HFFc6 (cell line): ENCODE measurements at places on chromosomes 13 and 19. TPM values are rescaled to one million over a fixed set of nuclear protein-coding genes. Genes with fewer than 3 reads are reported as not detected.
A peak's percentile ranks its signal among the peaks of the same experiment; 100 is the strongest.

DNA sequence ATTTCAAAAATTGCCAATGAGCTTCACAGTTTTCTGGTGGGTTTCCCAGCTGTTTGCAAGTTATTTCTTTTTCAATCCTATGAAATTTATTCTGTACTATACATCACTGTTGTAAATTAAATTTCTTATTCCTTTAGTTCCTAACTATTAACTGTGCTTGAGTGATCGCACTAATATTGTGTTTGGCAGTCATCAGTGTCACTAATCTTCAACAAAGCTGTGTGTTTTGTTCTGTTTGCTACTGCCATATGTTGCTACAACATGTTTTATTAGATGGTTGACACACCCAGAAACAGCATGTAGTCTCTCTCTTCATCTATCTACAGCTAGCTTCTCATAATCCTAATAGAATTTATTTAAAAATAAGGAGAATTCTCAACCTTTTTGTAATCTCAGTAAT lies 453.6 kb upstream of the PRR20A start:
- H3K27ac ChIP-seq = no peak overlapping the region

- H3K27ac ChIP-seq = peak overlapping the region; percentile 96
- H3K27me3 ChIP-seq = peaks cover 20% of the 10 kb centered on the region
- DNase-seq = peak; percentile 94
- H3K36me3 ChIP-seq = peaks cover 18% of the 10 kb centered on the region
- peaks cover 20% of the 10 kb centered on the region for H3K4me1 ChIP-seq
Observed at GRCh38 chr19:1252821-1253513, 4.6 kb downstream of the MIDN start.

DNA sequence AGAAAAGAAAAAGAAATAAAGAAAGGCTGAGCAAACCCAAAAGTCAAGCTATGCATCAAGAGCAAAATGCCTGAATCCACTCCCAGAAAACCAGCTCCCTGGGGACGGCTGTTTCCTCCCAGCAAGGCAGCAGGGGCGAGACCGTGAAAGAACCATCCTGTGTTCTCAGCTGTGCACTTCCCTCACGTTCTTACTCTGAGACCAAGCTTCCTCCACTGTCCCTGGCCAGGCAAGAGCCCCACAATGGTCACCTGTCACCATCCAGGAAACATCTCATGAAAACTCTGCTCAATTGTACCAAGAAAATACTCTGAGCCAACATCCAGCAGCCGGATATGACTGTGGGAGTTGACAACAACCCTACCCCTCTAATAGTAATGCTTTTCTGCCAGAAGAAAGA lies 22.9 kb downstream of the RAB20 start:
- H3K36me3 ChIP-seq = no peaks in the 10 kb centered on the region
- DNase-seq = no peak
- no peak overlapping the region for H3K27ac ChIP-seq
- H3K4me1 ChIP-seq = peaks cover 23% of the 10 kb centered on the region

GRCh38 chr13:96650301-96650886 lies 343.9 kb downstream of the OXGR1 start:
- no peak overlapping the region for H3K27ac ChIP-seq
- no peaks in the 10 kb centered on the region for H3K36me3 ChIP-seq
- H3K4me3 ChIP-seq = no peak overlapping the region

DNA sequence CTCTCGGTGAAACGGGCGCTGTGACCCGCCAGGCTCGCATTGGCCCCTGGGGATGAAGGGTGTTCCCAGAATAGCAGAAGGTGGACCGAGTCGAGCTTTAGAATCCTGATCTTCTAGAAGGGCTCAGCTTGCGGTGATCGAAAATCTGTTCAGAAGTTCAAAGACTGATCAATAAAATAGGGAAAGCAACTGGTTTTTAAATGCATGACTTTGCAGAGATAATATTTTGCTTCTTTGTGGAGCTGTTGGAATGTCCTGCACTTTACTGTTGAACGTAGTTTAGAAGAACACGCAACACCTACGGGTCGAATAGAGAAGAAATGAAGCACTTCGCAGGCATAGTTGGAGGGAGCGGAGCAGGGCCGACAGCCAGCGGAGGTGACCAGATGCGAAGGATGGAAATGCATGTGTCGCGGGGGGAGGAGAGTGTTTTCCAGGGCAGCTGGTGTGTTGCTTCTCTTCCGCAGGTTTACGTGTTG lies 766 bp downstream of the CEBPG start:
- peak overlapping the region; percentile 87 for H3K27ac ChIP-seq
- H3K4me1 ChIP-seq = peaks cover 33% of the 10 kb centered on the region
- H3K4me3 ChIP-seq = peak overlapping the region; percentile 92
- H3K27me3 ChIP-seq = peaks cover 8% of the 10 kb centered on the region
- DNase-seq = no peak

- no peaks in the 10 kb centered on the region for H3K27me3 ChIP-seq
- H3K4me3 ChIP-seq = no peak overlapping the region
- H3K4me1 ChIP-seq = no peaks in the 10 kb centered on the region
- H3K27ac ChIP-seq = no peak overlapping the region
- H3K36me3 ChIP-seq = peaks cover 13% of the 10 kb centered on the region
- peak; percentile 1 for DNase-seq
Observed at GRCh38 chr13:62643007-62643483, 1227.4 kb upstream of the PCDH20 start.

- no peak for DNase-seq
- H3K27me3 ChIP-seq = peaks cover 1% of the 10 kb centered on the region; the same call in 1 of the 2 replicates
- H3K27ac ChIP-seq = no peak overlapping the region
- peaks cover 31% of the 10 kb centered on the region for H3K4me1 ChIP-seq
- H3K4me3 ChIP-seq = no peak overlapping the region
Observed at GRCh38 chr19:14525729-14526128, 3.7 kb upstream of the TECR start.

DNA sequence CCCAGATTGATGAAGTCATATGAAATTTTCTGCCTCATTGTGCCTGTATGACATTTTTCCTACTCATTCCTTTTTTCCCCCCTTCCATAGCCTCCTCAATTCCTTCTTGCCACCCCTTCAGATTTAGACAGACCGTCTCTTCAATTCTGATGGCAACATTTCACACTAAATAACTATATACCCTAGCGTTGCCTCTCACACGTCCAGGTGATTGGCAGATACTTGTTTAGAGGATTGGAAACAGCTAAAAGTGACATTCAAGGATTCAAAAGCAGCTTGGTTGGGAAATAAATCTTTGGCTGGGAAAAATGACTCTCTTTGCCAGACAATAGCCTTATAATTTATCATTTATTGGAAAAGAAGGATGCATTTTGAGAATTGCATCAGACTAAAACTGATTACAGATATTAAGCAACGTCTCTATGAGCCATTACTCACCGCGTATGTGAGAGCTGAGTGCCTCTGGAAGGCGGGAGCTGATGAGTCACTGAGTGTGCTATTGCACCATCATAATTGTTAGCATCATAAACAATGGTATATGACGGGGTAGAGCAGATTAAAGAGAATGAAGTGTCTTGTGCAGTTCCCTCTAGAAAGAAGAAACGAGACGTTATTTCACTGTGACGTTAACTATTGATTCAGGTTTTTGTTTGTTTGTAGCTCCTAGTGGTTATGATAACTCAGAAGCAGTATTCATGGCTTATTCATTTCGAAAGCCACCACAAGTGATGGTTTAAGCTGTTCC lies 61.1 kb upstream of the FAM216B start:
- DNase-seq = peak; percentile 94
- peak overlapping the region; percentile 65 for H3K4me3 ChIP-seq
- peak overlapping the region; percentile 63 for H3K27ac ChIP-seq
- H3K36me3 ChIP-seq = no peaks in the 10 kb centered on the region
- peaks cover 3% of the 10 kb centered on the region; the same call in 1 of the 2 replicates for H3K27me3 ChIP-seq
- peaks cover 17% of the 10 kb centered on the region for H3K4me1 ChIP-seq

- peaks cover 45% of the 10 kb centered on the region for H3K27me3 ChIP-seq
- peaks cover 44% of the 10 kb centered on the region for H3K4me1 ChIP-seq
- peak overlapping the region; percentile 94 for H3K4me3 ChIP-seq
- H3K27ac ChIP-seq = peak overlapping the region; percentile 83
- peaks cover 42% of the 10 kb centered on the region for H3K36me3 ChIP-seq
Observed at GRCh38 chr19:16325641-16326400, 1.2 kb downstream of the KLF2 start.

DNA sequence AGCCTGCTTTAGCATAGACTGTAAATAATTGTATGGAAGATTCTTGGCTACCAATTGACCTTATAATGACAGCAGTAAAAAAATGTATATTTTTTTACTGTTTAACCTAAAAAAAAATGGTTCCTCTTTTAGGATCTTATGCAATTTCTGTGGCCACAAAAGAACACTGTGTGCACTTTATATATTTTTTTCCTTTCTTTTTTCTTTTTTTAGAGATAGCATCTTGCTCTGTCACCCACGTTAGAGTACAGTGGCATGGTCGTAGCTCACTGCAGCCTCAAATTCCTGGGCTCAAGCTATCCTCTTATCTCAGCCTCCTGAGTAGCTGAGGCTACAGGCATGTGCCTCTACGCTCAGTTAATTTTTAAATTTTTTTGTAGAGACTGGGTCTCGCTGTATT lies 6.1 kb downstream of the FLT3 start:
- H3K4me1 ChIP-seq = no peaks in the 10 kb centered on the region
- peaks cover 23% of the 10 kb centered on the region for H3K27me3 ChIP-seq
- no peak overlapping the region for H3K27ac ChIP-seq
- no peak overlapping the region for H3K4me3 ChIP-seq

GRCh38 chr19:48618278-48618915 lies 581 bp downstream of the RPL18 start:
- peak overlapping the region; percentile 99 for H3K27ac ChIP-seq
- peaks cover 48% of the 10 kb centered on the region for H3K36me3 ChIP-seq
- peaks cover 38% of the 10 kb centered on the region for H3K4me1 ChIP-seq
- peak overlapping the region; percentile 94 for H3K4me3 ChIP-seq
- peaks cover 20% of the 10 kb centered on the region for H3K27me3 ChIP-seq
- DNase-seq = no peak

- no peak for DNase-seq
- H3K36me3 ChIP-seq = no peaks in the 10 kb centered on the region
- peaks cover 4% of the 10 kb centered on the region for H3K27me3 ChIP-seq
- H3K4me1 ChIP-seq = peaks cover 31% of the 10 kb centered on the region
- no peak overlapping the region for H3K27ac ChIP-seq
Observed at GRCh38 chr13:26025196-26025595, 26.6 kb downstream of the SHISA2 start.

- H3K27me3 ChIP-seq = no peaks in the 10 kb centered on the region
- no peak overlapping the region for H3K27ac ChIP-seq
- H3K4me1 ChIP-seq = no peaks in the 10 kb centered on the region
- H3K36me3 ChIP-seq = no peaks in the 10 kb centered on the region
- H3K4me3 ChIP-seq = no peak overlapping the region
- no peak for DNase-seq
Observed at GRCh38 chr13:88602786-88603777, 931.9 kb downstream of the SLITRK5 start.

GRCh38 chr19:991174-991931 lies 7.2 kb downstream of the WDR18 start:
- peaks cover 4% of the 10 kb centered on the region; the same call in 1 of the 2 replicates for H3K36me3 ChIP-seq
- peaks cover 6% of the 10 kb centered on the region; the same call in 1 of the 2 replicates for H3K27me3 ChIP-seq
- peaks cover 2% of the 10 kb centered on the region; the same call in 1 of the 2 replicates for H3K4me1 ChIP-seq
- no peak overlapping the region for H3K4me3 ChIP-seq
- H3K27ac ChIP-seq = no peak overlapping the region

- DNase-seq = no peak
- no peak overlapping the region for H3K4me3 ChIP-seq
- H3K4me1 ChIP-seq = peaks cover 27% of the 10 kb centered on the region
- H3K36me3 ChIP-seq = no peaks in the 10 kb centered on the region
- peaks cover 7% of the 10 kb centered on the region for H3K27me3 ChIP-seq
Observed at GRCh38 chr19:41206926-41207750, 11.9 kb upstream of the AXL start.

- DNase-seq = no peak
- no peak overlapping the region for H3K27ac ChIP-seq
- no peaks in the 10 kb centered on the region for H3K36me3 ChIP-seq
- no peak overlapping the region for H3K4me3 ChIP-seq
- H3K27me3 ChIP-seq = peaks cover 2% of the 10 kb centered on the region; the same call in 1 of the 2 replicates
Observed at GRCh38 chr13:94798738-94799137, 86.4 kb upstream of the SOX21 start.

DNA sequence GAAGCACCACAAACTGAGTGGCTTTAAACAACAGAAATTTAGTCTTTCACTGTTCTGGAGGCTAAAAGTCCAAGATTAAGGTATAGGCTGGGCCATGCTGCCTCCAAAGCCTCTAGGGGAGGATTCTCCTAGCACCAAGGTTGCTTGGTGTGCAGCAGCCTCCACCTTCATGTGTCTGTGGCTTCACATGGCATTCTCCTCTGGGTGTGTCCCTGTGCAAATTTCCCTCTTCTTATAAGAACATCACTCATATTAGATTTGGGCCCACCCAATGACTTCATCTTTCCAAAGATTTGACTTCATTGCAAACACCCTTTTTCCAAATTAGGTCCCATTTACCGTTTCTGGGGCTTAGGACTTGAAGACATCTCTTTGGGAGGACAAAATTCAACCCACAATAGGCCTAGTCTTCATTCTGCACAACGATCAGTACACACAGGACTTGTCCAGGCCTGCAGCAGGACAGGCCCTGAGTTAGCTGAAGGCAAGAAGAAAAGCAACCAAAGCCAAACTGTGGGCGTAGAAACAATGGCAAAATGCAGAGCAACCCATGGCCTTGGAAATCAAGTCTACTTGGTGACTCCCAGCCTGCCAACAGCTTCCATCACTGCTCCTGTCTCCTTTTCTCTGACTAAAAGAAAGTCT lies 521.2 kb upstream of the NBEA start:
- no peaks in the 10 kb centered on the region for H3K36me3 ChIP-seq
- DNase-seq = no peak
- peaks cover 1% of the 10 kb centered on the region; the same call in 1 of the 2 replicates for H3K27me3 ChIP-seq
- no peak overlapping the region for H3K27ac ChIP-seq

GRCh38 chr13:31167490-31167889 lies 5.8 kb upstream of the HSPH1 start:
- H3K27me3 ChIP-seq = no peaks in the 10 kb centered on the region
- no peak overlapping the region for H3K27ac ChIP-seq
- no peak for DNase-seq
- peaks cover 20% of the 10 kb centered on the region for H3K4me1 ChIP-seq

C1QTNF9 gene
- not detected in 3 replicates for total RNA-seq

ALOX5AP gene
- not detected in 3 replicates for total RNA-seq

CEACAM8 gene
- not detected in 2 replicates for total RNA-seq

ZNF530 gene
- 2.0 and 4.3 TPM in 2 replicates for total RNA-seq
